ENCODE measurements at places on chromosomes 6 and 20.
A peak's percentile ranks its signal among the peaks of the same experiment; 100 is the strongest.

DNA sequence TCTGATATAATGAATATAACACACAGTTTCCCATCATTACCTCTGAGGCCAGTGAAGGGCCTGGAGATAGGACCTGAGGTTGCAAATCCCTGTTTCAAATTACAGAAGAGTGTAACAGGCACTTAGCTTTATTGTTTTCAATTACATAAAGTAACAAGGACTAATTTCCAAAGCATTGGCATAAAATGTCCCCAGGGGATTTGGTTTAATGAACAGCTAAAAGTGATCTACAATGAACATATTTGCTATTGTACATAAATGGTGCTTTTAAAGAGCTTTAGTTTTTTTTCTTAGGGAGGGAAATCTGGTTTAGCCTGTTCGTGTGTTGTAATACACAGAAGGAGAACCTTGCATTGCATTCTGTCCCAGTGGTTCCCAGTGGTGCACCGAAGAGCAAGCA is 54.4 kb downstream of the HMGN3 start:
- DNase-seq: no peak

- DNase-seq: no peak
Measured at GRCh38 chr20:58747211-58747610, 54.6 kb downstream of the NPEPL1 start.

DNA sequence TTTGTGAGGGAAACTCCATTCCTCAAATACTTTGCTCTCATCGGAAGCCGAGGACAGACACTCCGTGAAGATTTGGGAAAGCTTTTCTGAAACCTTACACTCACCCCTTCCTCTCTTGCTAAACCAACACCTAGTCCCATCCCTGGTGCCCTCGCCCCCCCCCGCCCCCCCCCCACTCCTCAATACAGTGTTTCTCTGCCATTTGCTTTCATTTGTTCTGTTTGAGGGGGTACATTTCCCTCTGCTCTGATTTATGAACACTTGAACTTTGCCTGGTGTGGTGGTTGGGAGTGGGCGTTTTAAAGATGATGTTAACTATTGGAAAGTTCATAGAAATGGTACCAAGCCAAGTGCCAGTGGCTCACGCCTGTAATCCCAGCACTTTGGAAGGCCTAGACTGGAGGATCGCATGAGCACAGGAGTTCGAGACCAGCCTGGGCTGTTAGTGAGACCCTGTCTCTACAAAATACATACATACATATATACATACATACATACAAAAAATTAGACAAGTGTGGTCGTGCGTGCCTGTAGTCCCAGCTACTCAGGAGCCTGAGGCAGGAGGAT is 1.1 kb downstream of the RAB32 start:
- peak; percentile 38 for DNase-seq

DNA sequence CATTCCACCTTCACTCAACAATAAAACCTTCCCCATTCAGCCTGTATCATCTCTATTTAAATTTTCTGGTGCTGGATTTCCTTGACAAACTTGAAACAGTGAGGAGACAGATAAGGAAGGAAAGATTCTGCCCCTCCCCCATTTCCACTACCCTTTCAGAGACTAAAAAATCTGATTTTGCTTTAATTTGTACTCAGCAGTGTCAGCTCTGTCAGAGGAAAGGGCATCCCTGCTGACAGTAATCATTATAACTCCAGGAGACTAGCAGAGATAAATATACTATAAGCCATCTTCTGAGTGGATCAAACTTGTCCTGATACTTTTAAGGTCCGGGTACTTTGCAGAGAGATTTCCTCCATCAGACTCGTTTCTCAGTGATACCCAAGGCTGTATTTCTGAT is 155.6 kb downstream of the SAMD5 start:
- DNase-seq: no peak

- DNase-seq: no peak
Measured at GRCh38 chr20:39602649-39603048, 640.5 kb downstream of the DHX35 start.

- peak; percentile 76 for DNase-seq
Measured at GRCh38 chr6:25050356-25050755, 114.6 kb upstream of the RIPOR2 start.

DNA sequence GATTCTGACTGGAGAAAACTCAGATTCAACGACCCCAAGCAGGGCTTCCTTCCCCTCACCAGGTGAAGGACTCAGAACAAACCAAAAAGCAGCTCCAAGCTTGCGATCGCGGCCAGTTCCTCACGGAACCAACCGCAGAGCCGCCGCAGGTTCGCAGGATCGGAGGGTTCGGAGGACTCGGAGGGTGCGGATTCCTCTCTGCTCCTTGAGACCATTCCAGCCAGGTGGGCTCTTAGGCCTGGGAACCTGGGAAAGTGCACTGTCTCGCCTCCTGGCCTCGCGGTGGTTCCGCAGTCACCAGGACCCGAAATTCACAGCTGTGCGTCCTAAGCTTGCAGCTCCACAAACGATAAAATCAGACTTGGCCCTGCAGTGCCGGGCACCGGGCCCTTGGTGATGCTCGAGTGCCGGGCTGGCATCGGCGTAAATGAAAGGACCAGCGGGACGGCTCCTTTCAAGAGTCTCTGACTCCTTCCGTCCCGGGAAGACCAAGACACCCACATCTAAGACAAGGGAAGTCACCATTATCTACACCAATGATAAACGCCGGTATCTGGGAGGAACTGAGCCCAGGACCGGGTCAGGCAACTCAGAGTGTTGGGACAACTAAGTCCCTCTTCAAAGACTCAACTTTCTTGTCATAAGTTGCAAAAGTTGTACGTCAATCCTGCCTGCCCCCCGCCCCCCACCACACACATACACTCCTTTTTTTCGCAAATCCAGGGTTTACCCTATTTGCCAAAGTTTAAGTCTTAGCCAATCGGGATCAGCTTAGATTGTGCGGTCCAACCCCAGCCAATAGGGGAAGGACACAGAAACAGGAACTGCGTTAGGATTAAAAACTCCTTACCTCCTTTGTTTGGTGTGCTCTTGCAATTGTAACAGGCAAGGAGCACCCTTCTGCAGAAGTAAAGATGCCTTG is 69.8 kb upstream of the PRSS16 start:
- peak; percentile 85 for DNase-seq

- no peak for DNase-seq
Measured at GRCh38 chr20:50405915-50406609, 104.1 kb upstream of the PTPN1 start.

GRCh38 chr6:125728739-125729138 is 20.7 kb upstream of the HEY2 start:
- no peak for DNase-seq

GRCh38 chr6:166617359-166617758 is 9.7 kb downstream of the RPS6KA2 start:
- DNase-seq: no peak

DNA sequence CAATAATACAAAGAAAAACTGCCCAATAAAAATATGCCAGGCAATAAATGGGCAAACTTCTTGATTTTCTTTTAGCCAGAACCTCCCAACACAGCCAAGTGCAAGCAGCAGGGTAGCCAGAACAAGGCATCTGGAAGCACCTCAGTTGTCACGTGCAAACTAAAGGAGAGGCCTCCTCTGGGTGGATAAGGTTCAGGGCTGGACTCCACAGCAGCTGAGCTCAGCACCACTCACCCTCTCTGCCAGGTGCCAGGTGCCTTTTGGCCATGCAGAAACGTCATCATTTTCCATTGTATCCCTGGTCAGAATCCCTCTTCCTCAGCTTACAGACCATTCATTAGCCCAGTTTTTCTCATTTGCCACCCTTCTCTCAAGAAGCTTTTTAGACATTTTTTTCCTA is 52.7 kb downstream of the SOD2 start:
- DNase-seq: no peak

- peak; percentile 76 for DNase-seq
Measured at GRCh38 chr6:149335924-149336608, 18.6 kb downstream of the TAB2 start.

DNA sequence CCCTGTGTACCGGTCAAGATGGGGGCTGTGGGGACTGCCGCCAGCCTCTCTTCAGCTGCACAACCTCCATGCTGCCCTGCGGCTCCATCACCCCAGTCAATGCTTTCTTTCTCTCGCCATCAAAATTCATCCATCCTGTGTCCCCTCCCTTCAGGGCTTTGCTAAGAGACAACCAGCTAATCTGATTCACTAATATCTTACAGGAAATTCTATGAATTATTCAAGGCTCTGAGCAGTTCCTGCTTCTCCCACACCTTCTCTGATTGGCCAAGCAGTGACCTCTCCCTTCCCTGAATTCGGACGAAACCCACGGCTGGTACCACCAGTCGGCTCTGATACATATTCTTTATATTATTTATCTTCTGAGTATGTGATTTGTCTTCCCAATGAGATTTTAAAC is 13.8 kb downstream of the ITPR3 start:
- DNase-seq: no peak

GRCh38 chr20:3398681-3399252 is 8.7 kb downstream of the DNAAF9 start:
- peak; percentile 46 for DNase-seq

GRCh38 chr6:75428204-75428603 is 65.4 kb downstream of the FILIP1 start:
- no peak for DNase-seq

GRCh38 chr6:54587277-54587676 is 259.3 kb upstream of the FAM83B start:
- DNase-seq: no peak

GRCh38 chr6:37731888-37732287 is 34.2 kb upstream of the MDGA1 start:
- no peak for DNase-seq

- no peak for DNase-seq
Measured at GRCh38 chr6:111800259-111800765, 72.9 kb downstream of the FYN start.

- DNase-seq: peak; percentile 54
Measured at GRCh38 chr6:10429638-10430427, 15.0 kb upstream of the TFAP2A start.

DNA sequence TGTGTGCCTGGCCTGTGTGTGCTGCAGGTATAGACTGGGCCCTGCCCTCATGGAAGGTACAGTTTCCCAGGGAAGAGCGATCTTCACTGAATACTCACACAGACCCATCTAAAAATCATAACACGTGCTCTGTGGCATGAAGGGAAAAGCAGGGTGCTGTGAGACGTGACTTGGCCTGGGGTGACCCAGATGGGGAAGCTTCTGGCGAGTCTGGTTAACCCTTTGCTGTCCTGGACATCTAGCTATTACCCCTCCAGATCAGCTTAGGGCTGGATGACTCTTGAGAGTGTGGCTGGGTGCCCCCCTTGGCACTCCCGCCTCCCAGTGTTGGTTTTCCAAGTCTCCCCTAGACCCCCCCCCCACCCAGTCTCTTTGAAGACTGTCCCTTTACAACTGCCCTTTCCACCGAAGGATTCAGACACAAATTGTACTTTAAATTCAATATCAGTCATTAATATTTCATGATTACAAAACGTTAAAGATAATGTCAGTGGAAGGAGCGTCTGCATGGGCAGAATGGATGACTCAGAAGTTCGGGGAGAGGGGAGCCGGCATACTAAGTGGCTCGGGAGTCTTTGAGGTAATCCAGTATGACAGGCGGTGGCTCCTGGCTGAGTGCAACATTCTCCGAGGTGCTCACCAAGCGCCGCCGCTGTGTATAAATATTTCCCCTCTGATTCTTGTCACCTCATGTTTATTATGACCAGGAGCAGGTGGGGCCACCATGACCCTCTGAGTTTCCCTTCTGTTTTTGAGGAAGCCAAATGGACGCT is 77.3 kb downstream of the CD40 start:
- no peak for DNase-seq

GRCh38 chr6:108728826-108729225 is 119.4 kb upstream of the ARMC2 start:
- no peak for DNase-seq

DNA sequence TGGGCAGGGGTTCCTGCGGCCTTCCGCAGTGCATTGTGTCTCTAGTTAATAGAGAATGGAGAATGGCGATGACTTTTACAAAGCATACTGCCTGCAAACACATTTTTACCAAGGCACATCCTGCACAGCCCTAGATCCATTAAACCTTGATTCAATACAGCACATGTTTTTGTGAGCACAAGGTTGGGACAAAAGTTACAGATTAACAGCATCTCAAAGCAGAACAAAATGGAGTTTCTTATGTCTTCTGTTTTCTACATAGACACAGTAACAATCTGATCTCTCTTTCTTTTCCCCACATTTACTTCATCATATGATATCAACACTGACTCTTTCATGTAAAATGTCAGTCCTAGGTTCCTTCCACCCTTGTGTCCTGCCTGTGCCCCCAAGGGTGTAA is 63.5 kb downstream of the GCNT2 start:
- no peak for DNase-seq
